Astrocyte (in vitro differentiated cells and primary cell): ENCODE measurements at places on chromosomes 5 and 9. TPM values are rescaled to one million over a fixed set of nuclear protein-coding genes. Genes with fewer than 3 reads are reported as not detected.

The FGF1 gene
- total RNA-seq, result 42.2 and 70.9 TPM in 2 replicates

The F12 gene
- 2.8 and 3.0 TPM in 2 replicates for total RNA-seq

DNA sequence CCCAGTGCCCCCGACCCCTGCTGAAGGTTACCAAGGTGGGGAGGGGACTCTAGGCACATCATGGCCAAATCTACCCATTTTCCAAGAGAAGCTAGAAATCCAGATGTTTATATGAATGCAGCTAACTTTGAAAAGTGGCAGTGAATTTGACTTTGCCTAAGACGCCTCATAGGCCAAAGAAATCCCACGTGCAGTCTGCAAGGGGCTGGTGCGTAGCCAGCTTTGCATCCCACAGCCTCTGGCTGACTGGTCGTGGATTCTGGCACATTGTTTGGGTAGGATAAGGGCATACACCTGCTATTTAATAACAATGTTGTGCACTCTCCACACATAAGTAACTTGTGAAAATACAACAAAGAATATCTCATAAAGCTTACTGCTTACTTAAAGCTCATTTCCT lies 3.5 kb upstream of the GADD45G start:
- no peak for DNase-seq

- no peak for DNase-seq
Measured at GRCh38 chr9:93300585-93301081, 116.7 kb downstream of the WNK2 start.
